Common myeloid progenitor, CD34-positive (primary cell): ENCODE measurements at places on chromosomes 5 and 9.
A peak's percentile ranks its signal among the peaks of the same experiment; 100 is the strongest.

- no peak overlapping the region for H3K27ac ChIP-seq
- no peaks in the 10 kb centered on the region for H3K36me3 ChIP-seq
- H3K27me3 ChIP-seq, result no peaks in the 10 kb centered on the region
- H3K4me3 ChIP-seq, result no peak overlapping the region
- no peaks in the 10 kb centered on the region for H3K4me1 ChIP-seq
These were observed 61.2 kb upstream of the GABRP start for GRCh38 chr5:170722316-170722715.

- H3K27me3 ChIP-seq, result no peaks in the 10 kb centered on the region
- no peak overlapping the region for H3K27ac ChIP-seq
- no peaks in the 10 kb centered on the region for H3K36me3 ChIP-seq
These were observed 712.2 kb upstream of the SEMA6A start for GRCh38 chr5:117286813-117287212.

GRCh38 chr9:69816735-69817134 is 3.9 kb upstream of the CFAP95 start:
- no peaks in the 10 kb centered on the region for H3K27me3 ChIP-seq
- no peaks in the 10 kb centered on the region for H3K36me3 ChIP-seq
- no peak for DNase-seq
- H3K4me3 ChIP-seq, result no peak overlapping the region

GRCh38 chr5:31329715-31330114 is 136.2 kb downstream of the CDH6 start:
- H3K36me3 ChIP-seq, result no peaks in the 10 kb centered on the region
- no peak overlapping the region for H3K27ac ChIP-seq
- no peaks in the 10 kb centered on the region for H3K4me1 ChIP-seq
- DNase-seq, result no peak

- no peaks in the 10 kb centered on the region for H3K4me1 ChIP-seq
- H3K4me3 ChIP-seq, result no peak overlapping the region
- no peak overlapping the region for H3K27ac ChIP-seq
- no peak for DNase-seq
These were observed 205.2 kb upstream of the EDIL3 start for GRCh38 chr5:84589926-84590325.

- H3K4me3 ChIP-seq, result no peak overlapping the region
- peaks cover 5% of the 10 kb centered on the region for H3K27me3 ChIP-seq
- peaks cover 11% of the 10 kb centered on the region for H3K4me1 ChIP-seq
- H3K27ac ChIP-seq, result no peak overlapping the region
These were observed 42.7 kb downstream of the SH3PXD2B start for GRCh38 chr5:172411484-172412072.

GRCh38 chr5:5103245-5103644 is 36.9 kb upstream of the ADAMTS16 start:
- no peak overlapping the region for H3K4me3 ChIP-seq
- no peak for DNase-seq
- H3K4me1 ChIP-seq, result no peaks in the 10 kb centered on the region
- H3K27ac ChIP-seq, result no peak overlapping the region
- no peaks in the 10 kb centered on the region for H3K27me3 ChIP-seq

- DNase-seq, result peak; percentile 78
- H3K36me3 ChIP-seq, result no peaks in the 10 kb centered on the region
- no peaks in the 10 kb centered on the region for H3K27me3 ChIP-seq
- H3K27ac ChIP-seq, result no peak overlapping the region
These were observed 30.9 kb upstream of the SLC46A2 start for GRCh38 chr9:112921549-112921948.

DNA sequence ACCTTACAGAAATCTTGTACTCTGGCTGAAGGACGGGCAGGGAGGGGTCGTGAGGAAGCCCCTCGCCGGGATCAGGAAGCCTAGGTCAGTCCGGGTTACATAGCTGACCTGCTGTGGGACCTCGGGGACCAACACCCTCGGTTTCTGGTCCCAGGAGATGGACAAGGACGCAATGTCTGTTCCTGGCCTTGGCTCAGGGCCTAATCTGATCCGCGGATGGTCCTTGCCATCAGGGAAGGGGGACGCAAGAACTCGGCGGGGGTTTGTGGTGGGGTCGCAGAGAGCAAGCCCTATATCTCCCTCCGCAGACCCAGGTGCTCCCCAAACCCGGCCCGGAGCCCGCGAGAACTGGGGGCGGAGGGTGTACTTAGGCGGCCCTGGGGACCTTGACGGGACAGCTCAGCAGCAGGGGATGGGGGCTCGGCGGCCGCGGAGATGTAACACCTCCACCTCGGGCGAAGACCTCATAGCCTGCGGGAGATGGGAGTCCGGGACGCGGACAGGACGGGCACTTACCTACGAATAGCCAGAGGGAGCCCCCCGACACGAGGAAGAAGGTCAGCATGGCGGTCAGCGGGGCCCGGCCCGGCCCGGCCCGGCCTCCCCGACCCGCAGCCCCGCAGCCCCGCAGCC is 353 bp downstream of the ACSL6 start:
- H3K27me3 ChIP-seq, result peaks cover 41% of the 10 kb centered on the region
- peak overlapping the region; percentile 59 for H3K4me3 ChIP-seq
- no peaks in the 10 kb centered on the region for H3K36me3 ChIP-seq
- H3K4me1 ChIP-seq, result peaks cover 14% of the 10 kb centered on the region
- no peak overlapping the region for H3K27ac ChIP-seq

GRCh38 chr5:157222506-157223230 is 42.0 kb downstream of the ITK start:
- H3K4me1 ChIP-seq, result peaks cover 2% of the 10 kb centered on the region
- H3K4me3 ChIP-seq, result no peak overlapping the region
- no peaks in the 10 kb centered on the region for H3K36me3 ChIP-seq
- DNase-seq, result no peak
- no peak overlapping the region for H3K27ac ChIP-seq
- H3K27me3 ChIP-seq, result no peaks in the 10 kb centered on the region

GRCh38 chr5:119357808-119358529 is 2.1 kb downstream of the TNFAIP8 start:
- peaks cover 68% of the 10 kb centered on the region for H3K4me1 ChIP-seq
- no peak overlapping the region for H3K4me3 ChIP-seq
- no peak for DNase-seq
- H3K36me3 ChIP-seq, result peaks cover 3% of the 10 kb centered on the region
- no peak overlapping the region for H3K27ac ChIP-seq

DNA sequence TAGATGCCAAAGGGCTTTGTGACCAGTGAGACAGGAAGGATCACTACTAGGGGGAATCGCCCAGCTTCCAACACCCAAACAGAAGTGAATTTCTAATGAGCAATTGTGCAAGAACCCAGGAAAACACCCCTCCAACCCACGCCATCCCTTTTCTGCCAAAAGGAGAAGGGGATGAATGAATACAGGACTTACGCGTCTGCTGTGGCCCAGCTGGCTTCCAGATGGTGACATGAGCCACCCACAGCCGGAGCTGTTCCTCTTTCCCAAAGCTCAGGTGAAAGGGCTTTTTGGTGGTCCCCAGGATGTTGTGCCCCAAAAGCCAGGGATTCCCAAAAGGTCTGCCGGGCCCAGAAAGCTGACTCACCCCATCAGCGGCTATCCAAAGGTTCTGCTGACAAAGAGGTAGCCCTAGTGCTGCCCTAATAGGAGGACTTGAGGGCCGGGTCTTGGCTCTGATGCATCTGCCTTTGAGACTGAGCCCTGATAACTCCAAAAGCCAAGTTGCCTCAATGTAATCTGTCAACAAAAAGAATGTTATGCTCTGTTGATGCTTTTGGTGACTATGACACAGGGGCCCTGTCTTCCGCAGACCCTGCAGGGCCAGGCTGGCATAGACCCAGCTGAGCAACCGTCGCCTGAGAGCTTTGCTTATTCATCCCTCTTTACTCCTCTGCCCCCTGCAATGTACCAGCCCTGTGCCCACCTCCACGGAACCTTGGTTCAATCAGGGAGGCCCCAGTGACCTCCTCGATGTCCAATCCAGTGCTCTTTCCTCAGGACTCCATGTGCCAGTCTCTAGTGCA is 14.5 kb downstream of the GSN start:
- H3K36me3 ChIP-seq, result no peaks in the 10 kb centered on the region
- DNase-seq, result peak; percentile 92
- H3K4me1 ChIP-seq, result peaks cover 91% of the 10 kb centered on the region

- no peak for DNase-seq
- H3K4me3 ChIP-seq, result no peak overlapping the region
- H3K4me1 ChIP-seq, result no peaks in the 10 kb centered on the region
- no peak overlapping the region for H3K27ac ChIP-seq
These were observed 616.8 kb downstream of the TLE4 start for GRCh38 chr9:80188579-80188978.

- no peaks in the 10 kb centered on the region for H3K4me1 ChIP-seq
- H3K4me3 ChIP-seq, result no peak overlapping the region
- H3K27ac ChIP-seq, result no peak overlapping the region
These were observed 12.9 kb downstream of the DYNC2I2 start for GRCh38 chr9:128643519-128644300.

- no peaks in the 10 kb centered on the region for H3K36me3 ChIP-seq
- no peaks in the 10 kb centered on the region for H3K4me1 ChIP-seq
- H3K27me3 ChIP-seq, result no peaks in the 10 kb centered on the region
- H3K27ac ChIP-seq, result no peak overlapping the region
- no peak overlapping the region for H3K4me3 ChIP-seq
- no peak for DNase-seq
These were observed 379.4 kb downstream of the PRR16 start for GRCh38 chr5:120843390-120843980.

DNA sequence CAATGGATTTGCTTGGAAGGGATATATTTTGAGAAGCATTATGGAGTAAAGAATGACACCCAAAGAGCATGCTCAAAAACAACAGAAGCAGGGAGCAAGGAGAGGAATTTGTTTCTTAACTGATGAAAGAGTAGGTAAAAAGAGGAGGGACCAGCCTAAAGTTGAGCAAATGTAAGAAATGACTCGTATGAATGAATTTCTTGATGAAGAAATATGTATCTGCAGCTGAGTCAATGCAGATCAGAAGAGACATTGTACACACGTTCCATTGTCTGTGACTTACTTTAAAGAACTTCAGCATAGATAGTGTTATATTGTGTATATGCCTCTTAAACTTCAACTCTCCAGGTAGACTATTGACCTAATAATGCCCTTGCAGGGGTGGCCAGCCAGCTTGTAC is 112.7 kb upstream of the NREP start:
- no peak for DNase-seq
- no peak overlapping the region for H3K27ac ChIP-seq
- no peaks in the 10 kb centered on the region for H3K36me3 ChIP-seq
- no peaks in the 10 kb centered on the region for H3K4me1 ChIP-seq
- H3K27me3 ChIP-seq, result no peaks in the 10 kb centered on the region

GRCh38 chr5:154309805-154310204 is 119.3 kb downstream of the GALNT10 start:
- no peaks in the 10 kb centered on the region for H3K27me3 ChIP-seq
- no peaks in the 10 kb centered on the region for H3K4me1 ChIP-seq
- H3K4me3 ChIP-seq, result no peak overlapping the region
- H3K36me3 ChIP-seq, result no peaks in the 10 kb centered on the region
- no peak for DNase-seq

GRCh38 chr9:75903785-75904360 is 13.4 kb downstream of the PCSK5 start:
- no peak overlapping the region for H3K27ac ChIP-seq
- no peaks in the 10 kb centered on the region for H3K4me1 ChIP-seq
- H3K4me3 ChIP-seq, result no peak overlapping the region
- no peaks in the 10 kb centered on the region for H3K27me3 ChIP-seq

- H3K4me1 ChIP-seq, result no peaks in the 10 kb centered on the region
- no peak for DNase-seq
- H3K36me3 ChIP-seq, result no peaks in the 10 kb centered on the region
- no peak overlapping the region for H3K4me3 ChIP-seq
These were observed 120.6 kb downstream of the DAB2IP start for GRCh38 chr9:121771851-121772599.

DNA sequence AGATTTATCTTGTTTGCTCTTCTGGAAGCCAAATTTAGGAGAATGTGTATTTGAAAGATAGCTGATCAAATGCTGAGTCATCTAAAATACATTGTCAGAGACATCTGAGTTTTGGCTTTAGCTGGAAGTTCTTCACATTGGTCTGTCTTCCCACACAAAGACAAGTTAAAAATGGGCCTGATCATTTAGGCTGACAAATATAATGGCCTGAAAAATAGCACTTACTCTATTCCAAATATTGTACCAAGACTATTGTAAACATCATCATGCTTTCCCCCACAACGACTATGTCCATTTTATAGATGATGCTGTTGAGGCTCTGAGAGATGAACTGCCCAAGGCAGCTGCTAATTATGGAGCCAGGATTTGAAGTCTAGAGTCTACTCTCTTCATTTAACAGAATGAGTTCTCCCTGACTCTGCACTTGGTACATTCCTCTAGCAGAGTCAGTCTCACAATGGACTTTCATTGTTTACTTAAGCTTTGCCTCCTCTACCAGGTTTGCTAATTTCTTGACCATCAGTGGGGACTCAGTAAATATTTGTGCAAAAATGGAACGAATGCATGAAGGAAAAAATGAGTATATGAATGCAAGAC is 619.4 kb upstream of the KLF4 start:
- no peak overlapping the region for H3K27ac ChIP-seq
- H3K4me3 ChIP-seq, result no peak overlapping the region
- no peaks in the 10 kb centered on the region for H3K36me3 ChIP-seq
- H3K4me1 ChIP-seq, result peaks cover 7% of the 10 kb centered on the region
- DNase-seq, result no peak

DNA sequence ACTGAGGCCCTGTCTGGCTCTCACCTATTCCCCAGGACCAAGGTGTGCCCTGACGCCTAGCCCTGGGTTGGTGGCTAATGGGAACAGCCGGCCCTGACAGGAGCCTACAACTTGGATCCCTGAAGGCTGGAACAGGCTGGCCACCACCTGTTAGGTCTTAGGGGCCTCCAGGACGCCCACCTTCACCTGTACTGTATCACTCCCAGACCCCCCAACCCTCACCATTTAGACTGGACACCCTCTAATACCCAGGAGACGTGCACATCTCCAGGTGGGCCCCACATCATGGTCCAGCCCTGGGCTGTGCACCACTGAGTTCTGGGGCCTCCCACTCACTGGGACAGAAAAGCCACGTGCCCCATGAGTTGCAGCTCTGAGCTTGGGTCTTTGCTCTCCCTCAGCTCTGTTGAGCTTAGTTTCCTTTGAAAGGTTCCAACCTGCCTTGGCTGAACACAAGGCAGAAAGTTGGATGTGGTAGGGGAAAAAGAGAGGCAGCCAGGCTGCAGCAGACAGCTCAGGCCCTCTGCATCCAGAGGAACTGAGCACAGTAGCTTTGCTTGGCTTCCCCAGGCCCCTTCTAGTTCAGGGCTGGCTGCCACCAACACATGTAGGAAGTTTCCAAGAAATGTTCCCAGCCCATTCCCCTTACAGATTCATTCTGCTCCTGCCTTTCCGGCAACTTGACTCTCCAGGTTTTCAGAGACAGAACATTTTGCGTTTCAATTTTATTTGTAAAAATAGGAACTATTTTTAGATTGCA is 116.8 kb upstream of the TBC1D2 start:
- H3K27ac ChIP-seq, result no peak overlapping the region
- H3K27me3 ChIP-seq, result no peaks in the 10 kb centered on the region
- no peak overlapping the region for H3K4me3 ChIP-seq
- DNase-seq, result no peak
- H3K4me1 ChIP-seq, result peaks cover 3% of the 10 kb centered on the region
- H3K36me3 ChIP-seq, result no peaks in the 10 kb centered on the region

GRCh38 chr5:16127865-16128544 is 51.6 kb downstream of the MARCHF11 start:
- no peak for DNase-seq
- H3K27ac ChIP-seq, result no peak overlapping the region
- H3K36me3 ChIP-seq, result no peaks in the 10 kb centered on the region
